ENCODE measurements at places on chromosomes 3 and 15. TPM values are rescaled to one million over a fixed set of nuclear protein-coding genes. Genes with fewer than 3 reads are reported as not detected.

- DNase-seq = no peak
- no peak overlapping the region for H3K27ac ChIP-seq
- no peak overlapping the region for H3K4me3 ChIP-seq
Observed at GRCh38 chr3:123476967-123477750, 28.3 kb upstream of the ADCY5 start.

DNA sequence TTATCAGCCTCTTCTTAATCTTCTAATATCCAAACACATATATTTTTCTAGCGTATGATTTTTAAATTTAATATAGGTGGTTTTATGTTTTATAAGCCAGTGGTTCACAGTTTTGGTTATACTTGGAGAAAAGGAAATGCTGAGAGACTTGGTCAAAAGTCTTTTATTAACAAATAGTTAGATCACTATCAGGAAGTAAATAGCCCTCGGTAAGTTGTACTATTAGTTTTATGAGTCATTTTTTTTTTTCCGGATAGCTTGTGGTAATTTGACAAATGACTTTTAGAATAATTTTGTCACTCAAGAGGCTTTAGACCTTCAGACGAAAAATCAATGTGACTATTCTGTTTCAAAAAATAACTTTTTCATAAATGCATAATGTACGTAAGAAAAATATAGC lies 232.2 kb upstream of the ROBO1 start:
- H3K36me3 ChIP-seq = no peaks in the 10 kb centered on the region
- no peaks in the 10 kb centered on the region for H3K27me3 ChIP-seq
- H3K4me1 ChIP-seq = peaks cover 15% of the 10 kb centered on the region
- H3K4me3 ChIP-seq = no peak overlapping the region
- no peak overlapping the region for H3K27ac ChIP-seq

DNA sequence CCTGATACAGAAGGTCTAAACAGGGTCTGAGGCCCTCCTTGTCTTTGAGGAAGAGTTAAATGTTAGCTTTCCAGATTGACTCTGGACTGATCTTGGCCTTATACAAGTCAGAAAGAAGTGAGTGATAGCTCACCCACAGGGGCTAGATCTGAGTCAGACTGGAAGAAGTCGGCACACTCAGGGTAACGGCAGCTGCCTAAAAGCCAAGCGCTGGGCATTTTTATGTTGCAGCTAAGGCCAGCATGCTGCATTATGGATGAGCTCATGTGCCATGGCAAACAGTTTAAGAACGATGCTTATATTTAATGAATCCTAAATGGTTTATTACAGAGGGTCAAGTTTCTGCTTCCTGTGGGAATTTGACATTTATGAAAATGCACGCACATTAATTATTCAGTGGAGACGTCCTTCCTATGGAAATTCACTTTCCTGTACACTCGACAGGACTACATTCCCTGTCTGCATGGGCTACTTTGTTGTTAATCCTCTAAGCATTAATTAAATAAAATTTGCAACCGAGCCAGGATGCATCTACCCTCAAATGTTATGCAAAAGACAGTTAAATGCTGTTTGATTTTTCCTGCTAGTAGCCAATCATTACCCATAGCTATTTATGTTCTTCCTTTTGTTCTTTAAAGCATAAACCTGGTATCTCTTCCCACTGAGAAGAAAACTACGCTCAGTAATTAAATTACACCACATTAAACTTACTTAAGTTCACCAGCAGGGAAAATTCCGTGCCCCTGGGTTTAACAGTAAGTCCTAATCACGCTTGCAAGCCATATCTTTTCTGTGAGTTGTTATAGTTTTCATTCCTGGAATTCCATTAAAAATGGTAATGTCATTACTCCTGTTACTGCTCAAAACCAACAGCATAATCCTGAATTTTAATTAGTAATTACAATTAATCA lies 762.7 kb upstream of the CFAP20DC start:
- DNase-seq = no peak
- no peaks in the 10 kb centered on the region for H3K36me3 ChIP-seq
- no peaks in the 10 kb centered on the region for H3K27me3 ChIP-seq
- peak overlapping the region; percentile 45 for H3K27ac ChIP-seq
- H3K4me1 ChIP-seq = peaks cover 57% of the 10 kb centered on the region
- no peak overlapping the region for H3K4me3 ChIP-seq

DNA sequence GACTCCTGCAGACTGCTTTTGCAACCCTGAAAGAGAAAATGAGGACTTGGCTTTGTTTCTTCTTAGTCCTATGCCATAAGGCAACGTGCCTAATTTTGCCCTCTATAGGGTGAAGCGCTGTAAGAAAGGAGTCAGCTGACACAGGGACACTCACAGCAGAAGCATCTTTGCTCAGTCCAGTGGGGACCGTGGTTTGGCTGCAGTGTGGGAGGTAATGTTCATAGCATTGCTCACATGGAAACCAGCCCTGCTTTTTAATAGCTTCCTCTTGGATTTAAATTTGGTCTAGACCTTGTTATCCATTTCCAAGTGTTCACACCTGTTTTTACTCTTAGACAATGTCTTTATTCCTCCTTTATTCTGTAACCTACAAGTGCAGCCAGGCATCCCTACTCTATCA lies 1032.1 kb downstream of the NTRK3 start:
- DNase-seq = no peak
- H3K27me3 ChIP-seq = peaks cover 2% of the 10 kb centered on the region
- no peak overlapping the region for H3K4me3 ChIP-seq
- H3K4me1 ChIP-seq = no peaks in the 10 kb centered on the region

GRCh38 chr3:198079771-198080520 lies 119.9 kb downstream of the LMLN start:
- H3K4me1 ChIP-seq = peaks cover 1% of the 10 kb centered on the region
- H3K36me3 ChIP-seq = no peaks in the 10 kb centered on the region
- DNase-seq = peak; percentile 31
- peaks cover 11% of the 10 kb centered on the region for H3K27me3 ChIP-seq
- H3K4me3 ChIP-seq = peak overlapping the region; percentile 83

GRCh38 chr15:59611276-59612260 lies at the start of gene GCNT3:
GCNT3 (plus strand) TSS chr15:59611783; CDS start chr15:59618239, 6,456 bp downstream.
- no peak within 1 kb of the TSS for H3K27ac ChIP-seq
- no peak for DNase-seq
- no peaks in the 10 kb centered on the region for H3K27me3 ChIP-seq
- H3K4me3 ChIP-seq = no peak within 1 kb of the TSS
- no peaks in the 10 kb centered on the region for H3K36me3 ChIP-seq
- H3K4me1 ChIP-seq = no peaks in the 10 kb centered on the region

The LRTM1 gene
- total RNA-seq = not detected

- H3K4me1 ChIP-seq = peaks cover 22% of the 10 kb centered on the region
- H3K36me3 ChIP-seq = no peaks in the 10 kb centered on the region
- H3K27ac ChIP-seq = no peak overlapping the region
- no peak overlapping the region for H3K4me3 ChIP-seq
- H3K27me3 ChIP-seq = peaks cover 4% of the 10 kb centered on the region
Observed at GRCh38 chr15:87732976-87733375, 523.6 kb downstream of the NTRK3 start.

DNA sequence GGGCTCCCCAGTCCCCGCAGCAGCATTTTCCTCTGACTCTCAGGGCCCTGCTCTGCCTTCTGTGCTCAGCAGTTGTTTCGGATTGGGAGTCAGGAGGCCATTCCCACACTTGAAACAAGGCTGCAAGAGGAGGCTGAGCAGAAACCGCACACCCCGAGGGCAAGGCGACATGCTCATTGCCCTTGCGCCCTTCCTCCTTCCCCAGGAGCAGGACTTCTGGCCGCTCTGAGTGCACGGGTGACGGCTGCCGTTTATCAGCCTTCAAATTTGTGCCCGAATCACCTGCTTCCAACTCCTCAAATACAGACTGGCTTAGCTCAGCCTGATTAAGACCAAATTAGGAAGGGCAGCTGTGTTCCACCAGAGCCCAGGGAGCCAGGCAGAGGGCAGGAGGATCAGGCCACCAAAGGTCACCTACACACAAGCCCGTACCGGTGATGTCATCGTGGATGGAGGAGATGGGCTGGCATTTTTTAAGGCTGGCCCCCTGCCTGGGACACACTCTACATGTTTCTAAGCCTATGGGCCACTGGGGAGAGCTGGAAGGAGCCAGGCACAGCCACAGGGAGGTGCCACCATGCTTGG lies 38.1 kb downstream of the TM2D3 start:
- H3K27ac ChIP-seq = peak overlapping the region; percentile 87
- no peak for DNase-seq
- peaks cover 54% of the 10 kb centered on the region for H3K4me1 ChIP-seq
- peak overlapping the region; percentile 58 for H3K4me3 ChIP-seq
- H3K27me3 ChIP-seq = peaks cover 21% of the 10 kb centered on the region

The OR5K4 gene
- not detected for total RNA-seq

The MYH15 gene
- 1.0 TPM for total RNA-seq

Measured in glutamatergic neuron (in vitro differentiated cells).